Breast epithelium (tissue), 4 donors: ENCODE measurements at places on chromosomes 4 and X.

GRCh38 chrX:118780911-118781310 lies 42.7 kb upstream of the ZCCHC12 start:
- no peak for DNase-seq

DNA sequence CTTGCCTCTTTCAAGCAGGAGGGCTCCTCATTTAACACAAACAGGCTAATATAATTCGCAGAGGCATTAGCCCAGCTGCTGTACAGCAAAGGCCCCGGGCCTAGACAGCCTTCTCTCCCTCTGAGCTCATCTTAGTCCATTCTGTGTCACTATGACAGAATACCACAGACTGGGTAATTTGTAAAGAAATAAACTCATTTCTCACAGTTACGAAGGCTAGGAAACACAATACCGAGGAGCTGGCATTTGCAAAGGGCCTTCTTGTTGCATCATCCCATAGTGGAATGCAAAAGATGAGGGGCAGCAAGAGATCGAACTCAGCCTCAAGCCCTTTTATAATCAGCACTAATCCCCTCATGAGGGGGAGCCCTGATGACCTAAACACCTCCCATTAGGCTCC lies 48.5 kb downstream of the TSPAN5 start:
- no peak for DNase-seq

GRCh38 chrX:140480765-140481164 lies 24.1 kb downstream of the SOX3 start:
- DNase-seq: no peak

DNA sequence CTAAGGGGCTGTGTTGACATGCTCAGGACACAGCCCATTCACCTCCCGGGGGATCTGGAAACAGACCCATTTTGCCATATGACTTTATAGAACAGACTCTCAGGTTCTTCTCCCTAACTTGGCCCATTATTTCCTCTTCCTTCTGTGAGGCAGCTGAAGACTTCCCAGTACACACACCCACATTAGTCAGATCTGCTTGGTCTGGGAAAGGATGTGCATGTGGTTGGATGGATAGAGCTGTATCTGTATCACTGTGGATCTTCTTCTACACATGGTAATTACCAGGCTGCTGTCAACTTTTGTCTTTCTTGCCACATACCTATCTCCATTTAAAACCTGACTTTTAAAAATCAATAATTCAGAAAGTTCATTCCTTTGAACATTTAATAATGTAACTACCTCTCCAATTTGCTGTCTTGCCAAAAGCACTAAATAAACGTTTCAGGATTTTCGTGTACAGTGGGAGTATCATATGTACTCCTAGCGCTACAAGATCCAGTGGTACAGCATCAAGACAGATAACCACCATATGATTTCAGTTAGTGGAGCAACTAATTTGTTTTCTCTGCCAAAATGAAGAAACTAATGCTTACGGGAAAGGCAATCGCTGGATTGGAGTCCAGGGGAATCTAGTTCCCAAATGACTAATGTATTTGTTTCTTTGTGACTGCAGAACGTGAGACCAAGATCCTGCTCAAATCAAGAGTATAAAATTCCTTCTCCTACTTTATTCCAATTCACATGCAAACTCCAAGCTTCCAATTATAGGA lies 134.1 kb upstream of the MAP3K15 start:
- DNase-seq: no peak

- no peak for DNase-seq
Observed at GRCh38 chr4:119946359-119946758, 120.3 kb downstream of the MAD2L1 start.

- peak; percentile 71 for DNase-seq
Observed at GRCh38 chr4:40363382-40363920, 28.3 kb downstream of the CHRNA9 start.

GRCh38 chrX:41895826-41896225 lies 27.5 kb downstream of the CASK start:
- DNase-seq: no peak

DNA sequence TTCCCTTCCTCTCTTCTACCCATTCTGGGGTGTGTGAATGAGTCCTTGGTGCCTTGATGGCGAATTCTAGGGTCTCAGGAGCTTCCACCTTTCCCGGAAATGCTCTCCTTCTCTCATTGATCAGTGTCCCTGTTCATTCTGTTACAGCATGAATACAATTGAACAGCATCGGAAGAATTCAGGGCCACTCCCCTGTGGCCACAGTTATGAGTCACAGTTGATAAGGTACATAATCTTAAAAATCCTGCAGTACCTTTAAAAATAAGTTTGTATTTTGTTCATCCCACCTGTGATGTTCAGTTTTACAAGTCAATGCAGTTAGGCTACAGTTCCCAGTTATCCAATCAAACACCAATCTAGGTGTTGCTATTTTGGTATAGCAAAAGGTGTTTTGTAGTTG lies 47.3 kb upstream of the FAM9A start:
- no peak for DNase-seq

DNA sequence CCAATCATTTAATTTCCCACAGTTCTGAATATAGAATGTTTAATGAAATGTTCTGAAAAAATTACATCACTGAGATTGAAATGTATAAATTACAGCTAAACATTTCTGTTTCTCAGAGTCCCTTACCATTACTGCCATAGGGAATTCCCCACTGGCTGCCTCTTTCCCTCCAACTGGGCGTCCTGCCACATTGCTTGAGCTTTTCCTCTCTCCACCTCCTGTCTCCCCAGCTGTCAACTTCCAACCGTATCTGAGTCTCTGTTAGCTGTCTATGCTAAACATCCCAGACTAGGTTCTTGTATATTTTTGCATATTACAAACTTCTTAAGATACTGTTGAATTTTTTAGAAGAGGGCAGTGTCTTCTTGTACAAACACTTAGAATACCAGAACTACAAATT lies 407.3 kb upstream of the SLIT2 start:
- no peak for DNase-seq

DNA sequence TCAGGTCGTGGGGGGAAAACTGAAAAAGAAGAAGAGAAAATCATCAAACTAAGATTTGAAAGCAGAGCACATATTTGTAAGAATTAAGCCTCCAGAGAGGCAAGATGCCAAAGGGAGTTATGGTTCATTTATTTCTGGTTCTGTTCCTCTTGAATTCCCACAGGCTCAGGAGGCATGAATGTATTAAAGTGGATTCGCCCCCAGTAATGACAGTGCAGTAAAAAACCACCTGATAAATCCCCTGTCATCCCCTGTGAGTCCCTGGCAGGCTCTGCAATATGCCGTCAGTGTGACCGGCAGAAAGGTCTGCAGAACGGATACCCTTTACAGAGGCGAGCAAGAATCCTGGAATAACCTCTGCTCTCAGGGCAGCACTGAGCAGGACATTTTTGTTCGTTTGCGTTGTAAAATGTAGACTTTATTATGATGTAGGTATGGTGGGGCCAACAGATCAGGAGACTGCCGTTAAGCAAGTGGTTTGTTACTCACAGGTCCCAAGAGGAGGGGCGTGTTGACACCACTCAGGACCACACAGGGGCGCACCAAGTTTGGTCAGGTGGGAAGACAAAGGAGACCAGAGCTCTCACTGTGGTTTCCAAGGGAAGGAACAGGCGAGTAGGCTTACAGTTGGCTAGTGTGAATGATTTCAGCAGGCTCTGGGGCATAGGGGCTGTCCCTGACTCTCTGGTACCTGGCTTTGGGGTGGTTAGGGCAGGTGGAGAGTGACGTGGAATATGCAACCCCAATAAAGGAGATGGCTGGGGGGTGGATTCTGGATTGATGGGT lies 75.3 kb downstream of the DHRSX start:
- DNase-seq: no peak

DNA sequence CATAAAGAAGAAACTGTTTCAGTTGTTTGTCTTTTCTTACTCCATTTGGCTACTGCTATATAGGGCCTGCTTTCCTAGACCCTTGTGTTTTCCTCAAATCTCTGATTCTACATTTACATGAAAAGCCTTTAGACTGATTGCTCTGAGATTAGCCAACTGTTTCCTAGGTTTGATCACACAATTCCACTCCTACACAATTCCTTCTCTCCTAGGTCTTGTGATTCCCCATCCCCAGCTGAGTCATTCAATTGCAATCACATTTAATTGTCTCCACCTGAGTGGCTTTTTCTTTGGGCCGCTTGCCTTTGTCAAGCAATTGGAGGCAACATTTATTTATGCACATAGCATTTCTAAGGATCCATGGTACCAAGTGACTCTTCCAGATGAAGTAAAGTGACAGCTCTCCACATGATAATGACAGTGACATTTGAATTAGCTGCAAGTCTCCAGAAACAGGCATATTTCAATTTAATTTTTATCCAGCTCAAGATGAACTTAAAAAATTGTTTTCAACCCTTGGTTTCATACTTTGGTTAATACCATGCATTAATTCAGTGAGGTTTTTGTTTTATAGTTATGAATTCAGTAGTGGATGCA lies 35.8 kb downstream of the ATXN3L start:
- no peak for DNase-seq

DNA sequence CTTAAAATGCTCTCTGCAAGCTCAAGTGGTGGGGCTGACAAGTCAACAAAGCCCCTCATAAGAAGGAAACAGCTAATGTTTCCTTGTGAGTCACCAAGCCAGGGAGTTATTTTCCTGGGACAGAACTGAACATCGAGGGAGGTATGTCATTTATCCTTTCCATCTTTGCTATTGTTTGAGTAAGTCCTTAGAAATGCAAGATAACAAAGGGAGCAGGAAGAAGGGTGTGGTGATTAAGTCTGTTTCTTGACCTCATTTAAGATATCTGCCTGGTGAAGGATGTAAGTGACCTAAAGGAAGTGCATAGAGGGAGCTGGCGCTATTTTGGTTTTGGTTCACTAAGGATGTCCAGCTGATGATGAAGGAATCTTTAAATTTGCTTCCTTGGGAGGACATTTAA lies 39.9 kb downstream of the ATG4A start:
- no peak for DNase-seq

DNA sequence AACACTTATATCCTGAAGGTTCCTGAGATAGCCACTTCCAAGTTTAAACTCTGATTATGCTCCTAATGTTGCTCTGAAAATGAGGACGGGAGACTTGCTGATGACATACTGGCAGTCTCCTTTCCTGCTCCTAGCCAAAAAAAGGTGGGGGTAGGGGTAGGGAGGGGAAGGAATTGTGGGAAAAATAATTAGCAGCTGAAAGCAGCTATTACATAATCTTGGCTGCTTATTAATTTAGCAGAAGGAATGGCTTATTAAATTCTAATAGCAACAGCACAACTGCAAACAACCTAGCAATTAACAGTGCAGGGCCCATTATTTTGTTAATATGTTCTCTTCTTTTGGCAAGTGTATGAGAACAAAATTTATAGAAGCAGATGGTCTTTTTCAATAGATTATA lies 2.0 kb upstream of the AP1S2 start:
- no peak for DNase-seq

- DNase-seq: no peak
Observed at GRCh38 chr4:78213218-78213617, 156.1 kb downstream of the FRAS1 start.

DNA sequence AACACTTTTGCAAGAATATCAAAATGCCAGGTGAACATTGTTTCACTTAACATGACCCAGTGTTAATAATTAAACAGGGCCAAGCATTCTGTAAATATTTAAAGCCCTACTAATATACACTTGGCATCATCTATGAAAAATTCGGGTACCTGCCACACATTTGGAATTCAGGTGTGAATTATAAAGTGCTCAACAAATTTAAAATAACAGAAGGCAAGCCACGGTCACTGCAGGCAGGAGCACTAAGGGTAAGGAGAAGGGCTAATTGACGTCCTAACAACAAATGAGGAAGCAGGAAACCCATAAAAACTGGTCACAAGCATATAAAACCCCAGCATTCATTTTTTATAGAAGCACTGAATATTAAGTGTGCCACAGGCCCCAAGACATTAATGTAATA lies 43.8 kb upstream of the CPEB2 start:
- no peak for DNase-seq

DNA sequence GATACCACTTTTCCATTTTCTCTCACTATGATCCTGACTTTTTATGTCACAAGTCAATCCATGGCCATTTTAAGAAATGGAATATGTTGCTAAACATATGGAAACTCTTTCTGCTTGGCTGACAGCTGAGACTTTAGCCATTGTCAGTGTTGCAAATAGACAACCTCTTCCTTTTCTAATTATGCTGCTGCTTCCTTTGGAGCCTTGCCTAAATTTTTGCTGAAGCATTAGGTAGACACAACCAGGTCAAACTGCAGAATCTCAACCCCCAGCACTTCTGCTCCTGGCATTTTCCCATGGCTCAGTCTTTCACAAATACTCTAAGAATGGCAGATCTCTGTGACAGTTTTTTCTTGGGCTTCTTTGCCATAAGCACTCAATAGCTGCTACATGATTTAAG lies 543.3 kb downstream of the GRID2 start:
- DNase-seq: no peak

GRCh38 chr4:18976884-18977283 lies 955.3 kb upstream of the LCORL start:
- DNase-seq: no peak

DNA sequence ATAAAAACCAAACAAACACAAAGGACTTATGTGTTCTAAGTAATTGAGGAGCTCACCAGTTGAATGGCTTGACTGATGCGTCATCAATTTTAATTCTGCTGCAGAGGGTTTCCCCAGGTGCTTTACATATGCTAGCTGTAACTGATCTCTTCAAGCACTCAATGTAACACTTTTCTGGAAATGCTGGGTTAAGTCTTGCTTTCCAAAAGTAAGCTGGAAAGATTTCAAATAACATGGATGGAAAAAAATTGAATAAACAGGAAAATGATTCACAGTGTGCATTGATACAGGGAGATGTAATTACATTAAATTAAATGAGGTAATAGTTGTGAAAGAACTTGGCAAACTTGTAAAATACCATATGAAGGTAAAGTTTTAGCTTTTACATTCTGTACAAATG lies 186.7 kb upstream of the WDFY3 start:
- no peak for DNase-seq

- DNase-seq: no peak
Observed at GRCh38 chr4:37383579-37384229, 139.2 kb downstream of the NWD2 start.

GRCh38 chr4:14925471-14925870 lies 76.8 kb upstream of the CPEB2 start:
- DNase-seq: no peak

DNA sequence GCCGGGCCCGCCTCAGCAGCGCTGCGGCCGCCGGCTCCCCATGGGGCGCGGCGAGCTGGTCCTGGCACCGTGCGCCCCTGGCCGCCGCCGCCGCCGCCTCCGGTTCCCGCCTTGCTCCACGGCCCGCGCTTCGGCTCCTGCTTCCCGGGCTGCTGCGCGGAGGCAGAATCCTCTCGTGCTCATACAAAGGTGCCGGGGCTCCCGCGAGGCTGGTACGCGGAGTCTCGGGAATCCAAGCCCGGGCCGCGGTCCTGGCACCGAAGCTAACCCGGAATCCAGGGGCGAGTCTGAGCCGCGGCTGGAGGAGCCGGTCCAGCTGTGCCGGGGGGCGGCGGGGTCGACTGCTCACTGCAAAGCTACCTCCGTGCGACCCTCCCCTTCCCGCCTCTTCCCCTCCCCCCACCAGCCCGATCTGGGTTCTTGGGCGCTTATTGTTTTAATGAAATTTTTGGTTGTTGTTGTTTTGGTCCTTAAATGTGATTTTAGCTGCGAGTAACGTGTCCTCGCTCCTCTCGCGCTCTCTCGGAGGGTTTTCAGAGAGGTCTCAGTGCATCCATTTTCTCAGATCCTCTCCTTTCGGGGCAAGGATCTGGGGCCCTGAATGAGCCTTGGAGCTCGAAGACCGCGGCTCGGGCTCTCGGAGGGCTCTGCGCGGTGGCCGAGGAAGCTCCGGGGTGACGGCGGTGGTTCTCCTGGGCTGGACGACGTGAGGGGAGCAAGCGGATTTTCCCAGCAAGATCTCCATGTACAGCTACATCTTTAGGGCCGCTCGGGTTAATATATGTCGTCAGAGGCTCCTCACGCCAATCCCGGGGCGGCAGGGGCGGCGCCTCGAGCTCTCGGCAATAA lies at the start of gene HAND2:
Gene HAND2 (minus strand): TSS at position 753 of the 849 bp plus-strand sequence. CDS start 940 bp downstream, outside the sequence.
- no peak for DNase-seq

- DNase-seq: no peak
Observed at GRCh38 chrX:79176028-79176427, 31.5 kb downstream of the GPR174 start.
